ENCODE measurements at places on chromosomes 4 and X.

GRCh38 chr4:53967986-53968385 lies 96.4 kb downstream of the CHIC2 start:
- no peak for DNase-seq

- DNase-seq = no peak
These were observed 5.8 kb downstream of the ITM2A start for GRCh38 chrX:79361192-79361870.

DNA sequence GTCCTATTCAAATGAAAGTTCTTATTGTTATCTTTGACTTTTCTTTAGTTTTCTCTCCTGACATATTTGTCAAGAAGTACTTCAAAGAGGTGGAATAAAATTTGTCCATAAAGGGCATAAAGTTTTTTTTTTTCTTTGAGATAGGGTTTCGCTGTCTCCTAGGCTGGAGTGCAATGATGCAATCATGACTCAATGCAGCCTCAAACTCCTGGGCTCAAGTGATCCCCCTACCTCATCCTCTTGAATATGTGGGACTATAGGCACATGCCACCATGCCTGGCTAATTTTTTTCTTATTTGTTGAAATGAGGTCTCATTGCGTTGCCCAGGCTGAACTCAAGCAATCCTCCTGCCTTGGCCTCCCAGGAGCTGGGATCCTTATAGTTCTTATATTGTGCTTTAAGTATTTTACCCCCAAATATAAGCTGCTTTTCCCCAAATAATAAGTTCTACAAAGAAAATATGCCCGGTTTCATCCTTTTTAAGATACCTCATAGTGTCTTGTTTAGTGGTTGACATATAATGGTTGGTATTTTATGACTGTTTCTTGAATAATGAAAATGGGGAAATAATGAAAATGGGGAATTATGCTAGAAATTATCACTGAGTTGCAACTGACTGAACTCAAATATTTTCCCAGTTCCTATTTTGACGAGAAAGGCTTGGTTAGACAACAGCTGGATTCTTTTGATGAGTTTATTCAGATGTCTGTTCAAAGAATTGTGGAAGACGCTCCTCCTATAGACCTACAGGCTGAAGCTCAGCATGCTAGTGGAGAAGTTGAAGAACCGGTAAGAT lies 11.6 kb downstream of the POLR2B start:
- peak; percentile 21 for DNase-seq

DNA sequence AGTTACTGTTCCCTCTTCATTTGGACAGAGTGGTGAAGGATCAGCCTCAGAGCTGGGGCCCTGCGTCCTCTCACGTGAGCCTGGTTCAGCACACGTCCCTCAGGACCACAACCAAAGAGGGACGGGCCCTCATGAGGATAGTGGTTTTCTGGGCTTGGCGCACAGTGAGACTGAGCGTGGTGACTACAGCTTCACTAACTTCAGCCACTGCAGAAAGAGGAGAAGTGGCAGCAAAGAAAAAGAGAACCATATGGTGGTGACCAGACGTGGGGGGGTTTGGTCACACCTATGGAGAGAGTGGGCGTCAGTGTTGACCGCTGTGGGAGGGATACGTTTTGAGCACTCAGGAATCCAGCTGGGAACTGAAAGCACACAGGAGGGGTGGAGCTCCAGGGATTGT lies 21.8 kb upstream of the TNIP3 start:
- DNase-seq = no peak

DNA sequence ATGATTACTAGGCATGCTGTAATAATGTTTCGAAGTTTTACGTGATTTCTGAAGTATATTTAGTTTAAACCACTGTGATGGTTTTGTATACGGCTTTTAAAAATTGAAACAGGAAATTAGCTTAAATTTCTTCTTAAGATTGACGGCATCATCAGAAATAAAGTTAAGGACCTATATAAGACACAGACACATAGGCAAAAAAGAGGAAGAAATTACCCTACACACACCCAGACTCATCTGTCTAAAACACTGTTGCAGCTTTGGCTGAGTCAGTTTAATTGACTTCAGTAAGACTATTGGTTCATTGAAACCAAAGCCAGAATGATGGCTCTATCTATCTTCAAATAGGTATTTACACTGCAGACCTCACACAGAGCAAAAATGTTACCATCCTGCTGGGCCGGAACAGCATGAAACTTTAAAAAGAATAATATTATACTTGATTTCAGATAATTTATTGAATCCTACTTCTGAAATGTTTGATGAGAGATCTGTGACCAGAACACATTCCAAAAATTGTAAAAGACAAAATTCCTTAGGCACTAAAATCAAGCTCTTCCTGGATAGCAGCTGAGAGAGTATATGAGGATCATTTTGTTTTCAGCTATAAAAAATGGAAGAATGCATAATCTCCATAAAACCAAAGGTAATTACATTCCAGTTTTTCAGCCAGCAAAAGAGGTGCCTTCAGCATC lies 4.5 kb downstream of the HHIP start:
- no peak for DNase-seq

DNA sequence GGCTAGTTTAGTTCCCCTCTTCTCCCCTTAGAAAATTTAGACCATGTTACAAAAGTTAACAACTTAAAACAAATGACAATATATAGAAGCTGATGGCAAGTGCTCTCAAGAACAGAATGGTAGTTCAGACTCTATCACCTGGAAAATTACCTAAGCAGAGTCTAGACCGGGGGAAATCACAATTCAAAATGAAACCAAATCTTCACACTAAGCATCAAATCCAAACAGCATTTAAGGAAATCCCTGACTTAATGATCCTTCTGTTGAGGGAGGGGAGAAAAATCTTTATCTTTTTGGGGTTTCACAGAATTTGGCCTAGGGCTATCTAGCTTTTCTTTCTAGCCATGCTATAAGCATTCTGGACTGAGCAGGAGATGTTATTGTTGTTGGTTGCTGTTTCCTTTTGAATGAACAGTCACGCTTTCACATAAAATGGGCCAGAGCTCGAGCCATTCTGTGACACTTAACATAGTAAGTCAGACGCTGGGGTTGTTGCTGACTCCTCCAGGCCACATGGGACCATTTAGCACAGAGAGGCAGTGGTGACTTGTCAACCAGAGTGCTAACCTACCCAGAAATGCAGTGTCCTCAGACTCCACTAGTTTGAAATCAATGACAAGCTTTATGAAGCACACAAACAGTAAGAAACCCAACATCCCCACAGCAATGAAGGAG lies 16.0 kb upstream of the LSM6 start:
- DNase-seq = no peak

GRCh38 chr4:152981278-152981677 lies 45.2 kb downstream of the FHDC1 start:
- DNase-seq = no peak

DNA sequence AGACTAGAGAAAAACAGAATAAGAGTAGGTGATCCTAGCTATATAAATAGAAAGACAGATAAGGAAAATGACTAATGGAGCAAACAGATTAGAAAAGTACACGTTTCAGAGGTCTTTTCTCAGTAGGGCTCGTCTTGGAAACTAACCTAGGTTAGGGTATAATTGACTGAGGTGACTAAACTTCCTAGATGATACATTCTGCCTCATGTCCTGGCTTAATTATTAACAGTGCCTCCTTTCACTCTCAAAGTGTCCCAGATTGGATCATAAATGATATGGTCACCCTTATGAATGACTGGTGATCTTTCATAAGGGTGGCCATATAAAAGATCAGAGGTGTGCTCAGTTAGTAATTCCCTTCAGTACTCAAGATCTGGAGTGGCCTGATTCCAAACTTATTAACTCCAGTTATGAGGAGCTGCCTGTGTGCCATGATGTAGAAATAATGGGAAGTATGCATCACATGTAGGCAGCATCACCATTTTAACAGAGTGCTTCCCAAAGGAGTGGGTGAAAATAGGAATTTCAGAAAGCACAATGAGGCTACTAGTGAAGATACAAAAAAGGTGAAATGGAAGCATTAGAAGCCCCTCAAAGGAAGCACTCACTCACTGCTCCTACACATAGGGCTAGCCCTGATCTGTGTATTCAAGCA lies 14.7 kb upstream of the GRIA3 start:
- no peak for DNase-seq

- no peak for DNase-seq
These were observed 83.6 kb downstream of the ANAPC10 start for GRCh38 chr4:145014365-145014764.

- no peak for DNase-seq
These were observed 146.1 kb downstream of the GPR143 start for GRCh38 chrX:9619581-9619980.

DNA sequence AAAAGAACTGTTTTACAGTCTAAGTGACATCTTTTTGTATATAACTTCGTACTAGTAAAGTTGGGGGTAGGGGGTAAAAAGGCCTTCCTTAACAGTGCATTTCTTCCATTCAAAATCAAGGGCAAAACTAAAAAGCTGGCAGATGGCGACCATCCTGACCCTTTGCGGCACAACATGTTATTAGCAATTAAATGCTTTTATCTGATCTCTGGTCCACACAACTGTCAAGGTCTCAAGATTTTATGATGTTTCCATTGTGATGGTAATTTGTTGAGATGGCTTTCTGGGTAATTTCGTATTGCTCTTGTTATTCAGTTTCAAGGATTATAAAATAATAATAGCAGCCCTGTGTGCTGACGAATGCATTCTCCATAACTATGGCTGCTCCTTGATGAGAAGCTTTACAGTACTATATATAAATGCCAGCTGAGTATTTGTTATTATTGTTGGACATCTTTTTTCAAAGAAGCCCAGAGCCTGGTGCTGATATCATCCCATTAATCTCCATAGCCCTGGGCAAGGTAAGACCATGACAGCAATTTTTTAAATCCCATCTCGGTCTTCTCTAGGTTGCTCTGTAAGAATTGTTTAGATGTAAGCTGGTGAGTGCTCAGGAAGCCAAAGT lies 89.5 kb downstream of the CBR4 start:
- no peak for DNase-seq

DNA sequence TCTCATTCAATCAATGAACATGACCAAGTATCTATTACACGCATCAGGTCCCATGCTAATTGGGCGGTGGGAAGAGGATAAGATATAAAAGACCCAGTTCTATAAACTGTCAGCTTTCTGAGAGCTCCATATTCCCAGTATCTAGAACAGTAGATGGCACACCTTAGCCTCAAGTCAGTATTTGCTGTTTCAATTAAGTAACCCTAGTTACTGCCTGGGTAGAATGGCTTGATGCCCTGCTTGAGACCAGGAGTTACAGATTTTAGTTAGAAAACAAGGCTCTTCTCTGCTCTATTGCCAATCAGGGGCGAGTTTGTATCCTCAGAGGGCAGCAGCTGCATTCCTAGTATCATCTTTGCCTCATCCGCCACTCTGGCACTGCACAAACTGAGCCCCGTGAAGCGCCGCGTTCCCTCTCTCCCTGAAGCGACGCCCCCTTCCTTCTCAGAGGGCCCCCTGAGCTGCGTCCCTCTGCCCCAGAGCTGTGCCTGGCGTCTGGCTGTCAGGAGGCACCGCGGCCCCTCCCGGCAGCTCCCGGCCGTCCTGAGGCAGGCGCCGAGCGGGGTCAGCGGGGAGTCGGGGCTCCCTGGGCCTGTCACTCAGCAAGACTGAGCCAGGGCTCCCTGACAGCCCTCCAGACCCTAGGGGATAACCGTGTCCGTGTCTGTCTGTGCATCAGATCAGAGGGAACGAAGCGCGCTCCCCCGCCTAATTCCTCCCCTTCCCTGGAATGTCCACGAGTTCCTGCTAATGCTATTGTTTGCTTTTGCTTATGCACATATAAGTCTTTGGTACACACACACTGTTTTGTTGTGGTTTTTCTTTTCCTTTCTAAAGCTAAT lies 212.4 kb upstream of the TTC29 start:
- no peak for DNase-seq

DNA sequence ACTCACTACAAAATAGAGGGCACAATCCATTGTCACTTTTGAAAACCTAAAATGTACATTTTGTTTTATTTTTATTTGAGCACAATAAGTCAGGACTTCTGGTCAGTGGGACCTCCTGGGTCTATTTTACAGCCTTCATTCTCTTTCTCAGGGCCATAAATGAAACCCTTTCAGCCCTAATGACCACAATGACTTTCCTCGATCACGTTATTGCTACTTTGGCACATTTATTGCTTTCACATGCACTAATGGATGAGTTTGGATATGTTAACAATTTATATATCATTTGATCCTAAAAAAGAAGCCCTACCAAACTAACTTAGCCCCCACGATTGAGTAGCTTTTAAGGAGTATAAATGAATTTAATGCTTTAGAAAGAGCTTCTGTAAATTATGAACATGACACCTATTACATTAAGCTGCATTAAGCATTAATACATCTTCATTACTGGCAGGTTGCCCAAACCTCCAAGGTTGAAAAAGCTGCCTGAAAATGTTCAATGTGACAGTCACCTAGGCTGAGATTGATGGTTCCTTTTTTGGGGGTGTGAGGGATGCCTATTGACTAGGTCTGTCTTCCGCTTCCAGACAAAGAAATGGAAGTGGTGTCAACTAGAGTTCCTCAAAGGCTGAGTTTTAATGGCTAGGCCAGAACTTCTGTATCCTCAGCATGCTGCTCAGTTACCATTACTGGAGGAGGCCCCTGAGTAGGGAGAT lies 296.4 kb downstream of the GPAT3 start:
- DNase-seq = no peak

DNA sequence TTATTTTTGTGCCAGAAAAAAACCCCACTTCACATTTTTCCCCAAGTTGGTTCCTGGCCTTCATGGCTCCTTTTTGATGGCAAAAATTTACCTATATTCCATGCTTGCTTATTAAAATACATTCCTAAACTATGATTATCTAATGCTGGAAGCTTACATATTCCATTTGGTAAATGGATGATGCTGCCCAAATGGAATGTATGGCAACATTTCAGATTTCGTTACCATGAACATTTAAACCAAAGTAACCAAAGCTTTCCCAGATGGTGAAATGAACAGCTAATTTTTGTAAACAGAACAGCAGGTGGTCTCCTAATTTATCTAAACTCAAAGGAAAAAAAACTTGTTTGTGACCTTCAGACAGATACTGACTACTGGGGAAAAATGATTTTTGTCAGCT lies 110.8 kb upstream of the TEX13A start:
- DNase-seq = no peak

- no peak for DNase-seq
These were observed 104.9 kb upstream of the ARMCX2 start for GRCh38 chrX:101764538-101764937.

- DNase-seq = no peak
These were observed 634 bp downstream of the APOO start for GRCh38 chrX:23907111-23907497.

DNA sequence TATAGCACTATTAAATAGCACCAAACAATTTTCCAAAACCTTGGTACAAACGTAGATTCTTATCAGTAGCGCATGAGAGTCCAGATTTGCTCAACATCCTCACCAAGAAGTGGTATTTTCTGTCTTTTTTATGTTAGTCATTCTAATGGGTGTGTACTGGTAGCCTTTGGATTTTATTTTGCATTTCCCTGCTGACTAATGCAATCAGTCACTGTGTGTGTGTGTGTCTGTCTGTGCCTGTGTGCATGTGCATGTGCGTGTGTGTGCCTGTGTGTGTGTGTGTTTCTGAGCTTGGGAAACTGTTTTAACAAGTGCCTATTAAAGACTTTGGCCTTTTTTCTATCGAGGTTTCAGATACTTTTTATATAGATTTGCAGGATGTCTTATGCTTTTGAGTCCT lies 82.2 kb upstream of the MAGEA10 start:
- no peak for DNase-seq
